ENCODE measurements at places on chromosomes 4 and X. TPM values are rescaled to one million over a fixed set of nuclear protein-coding genes. Genes with fewer than 3 reads are reported as not detected.

The CXCL13 gene
- total RNA-seq = 0.58 TPM

The STEEP1 gene
- total RNA-seq = 31.6 TPM

The DGAT2L6 gene
- 0.29 TPM for total RNA-seq

The KCND1 gene
- 2.7 TPM for total RNA-seq
